ENCODE measurements at places on chromosomes 7 and 10. TPM values are rescaled to one million over a fixed set of nuclear protein-coding genes. Genes with fewer than 3 reads are reported as not detected.

DNA sequence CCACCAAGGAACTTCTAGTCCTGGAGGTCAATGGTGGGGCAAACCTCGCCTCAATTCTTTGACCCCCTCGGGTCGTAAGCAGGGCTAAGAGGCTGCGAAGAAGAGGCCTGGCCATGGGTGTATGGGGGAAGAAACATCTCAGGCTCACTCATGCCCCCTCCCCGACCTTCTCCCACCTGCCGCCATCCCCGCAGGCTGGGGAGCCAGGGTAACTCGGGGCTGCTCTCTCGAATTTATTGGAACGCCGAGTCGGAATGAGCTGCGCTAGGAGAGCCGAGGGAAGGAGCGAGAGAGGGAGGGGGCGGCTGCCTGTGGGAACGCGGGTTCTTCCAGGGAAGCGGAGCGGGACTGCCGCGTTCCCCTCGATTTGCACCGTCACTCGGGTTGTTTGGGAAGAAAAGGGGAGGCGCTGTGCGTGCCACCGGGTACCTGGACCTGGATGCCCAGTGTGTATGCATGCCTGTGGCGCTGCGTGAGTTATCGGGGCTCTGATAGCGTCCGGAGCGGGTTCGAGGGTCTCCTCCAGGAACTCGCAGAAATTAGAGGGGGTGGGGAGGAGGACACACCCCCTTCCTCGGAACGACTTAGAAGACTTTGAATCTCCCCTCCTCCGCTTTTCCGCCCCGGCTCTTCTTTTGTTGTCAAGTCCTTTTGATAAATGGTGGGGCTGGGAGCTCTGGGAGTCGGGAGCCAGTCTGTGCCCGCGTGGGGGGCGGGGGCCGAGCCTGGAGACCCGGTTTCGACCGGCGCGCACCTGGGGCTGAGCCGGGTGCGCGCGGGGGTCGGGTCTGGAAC, 1.8 kb upstream of the ZNF503 start:
- no peak for DNase-seq

GRCh38 chr7:128835790-128836641, 5.8 kb downstream of the FLNC start:
- DNase-seq, result no peak

- no peak for DNase-seq
These were observed 665.0 kb downstream of the PARD3 start for GRCh38 chr10:34150103-34150502.

- no peak for DNase-seq
These were observed 126.7 kb downstream of the DKK1 start for GRCh38 chr10:52440612-52441285.

DNA sequence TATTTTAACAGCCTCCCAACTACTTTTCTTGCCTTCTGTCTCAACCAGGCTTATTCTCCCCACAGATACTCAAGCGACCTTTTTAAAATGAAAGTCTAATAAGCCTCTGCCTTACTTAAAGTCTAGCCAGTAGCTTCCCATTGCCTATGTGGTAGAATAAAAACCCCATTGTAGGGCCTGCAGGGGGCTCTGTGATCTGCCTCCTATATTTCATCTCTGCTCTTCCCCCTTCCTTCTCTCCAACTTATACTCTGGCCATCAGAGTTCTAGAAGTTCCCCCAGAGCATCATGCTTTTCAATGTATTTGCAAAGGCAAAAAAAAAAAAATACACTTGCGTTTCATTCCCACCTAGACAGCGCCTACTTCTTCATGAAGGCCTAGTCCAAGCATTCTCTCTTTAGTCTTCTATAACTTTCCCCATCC, 167.7 kb upstream of the ADO start:
- DNase-seq, result no peak

DNA sequence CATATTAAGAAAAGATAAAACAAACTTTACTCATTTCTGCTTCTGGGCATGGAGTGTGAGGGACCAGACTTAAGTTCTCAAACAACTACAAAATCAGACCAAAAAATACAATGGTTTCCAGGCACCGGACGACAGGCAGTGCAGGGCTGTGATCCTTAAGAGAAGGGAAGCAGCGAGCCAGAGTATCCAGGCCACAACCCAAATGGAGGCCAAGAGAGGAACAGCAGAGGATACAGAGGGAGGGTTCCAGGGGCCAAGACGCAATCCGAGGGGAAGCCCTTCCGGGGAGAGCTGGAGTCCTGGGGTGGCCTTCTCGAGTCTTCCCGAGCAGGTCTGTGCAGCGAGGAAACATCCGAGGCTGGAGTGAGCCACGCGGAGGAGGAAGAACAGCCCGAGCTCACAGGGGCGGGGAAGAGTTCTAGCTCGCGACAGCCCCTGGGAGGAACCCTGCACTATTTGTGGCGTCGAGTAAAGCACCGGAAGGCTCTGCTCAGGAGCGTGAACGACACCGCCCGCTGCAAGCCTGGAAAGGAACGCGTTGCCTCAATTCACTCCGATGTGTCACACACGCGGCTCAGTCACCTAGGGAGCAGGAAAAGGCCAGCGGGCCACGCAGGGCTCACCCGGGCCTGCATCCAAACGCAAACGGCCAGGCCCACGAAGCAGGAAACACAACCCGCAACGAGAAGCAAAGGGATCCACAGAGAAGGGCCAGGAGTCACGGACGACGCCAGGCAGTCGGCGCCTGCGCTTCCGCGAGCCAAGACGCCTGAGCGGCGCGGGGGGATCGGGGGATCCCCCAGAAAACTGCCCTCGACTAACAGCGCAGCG, 933 bp upstream of the RNF32 start:
- DNase-seq, result no peak

DNA sequence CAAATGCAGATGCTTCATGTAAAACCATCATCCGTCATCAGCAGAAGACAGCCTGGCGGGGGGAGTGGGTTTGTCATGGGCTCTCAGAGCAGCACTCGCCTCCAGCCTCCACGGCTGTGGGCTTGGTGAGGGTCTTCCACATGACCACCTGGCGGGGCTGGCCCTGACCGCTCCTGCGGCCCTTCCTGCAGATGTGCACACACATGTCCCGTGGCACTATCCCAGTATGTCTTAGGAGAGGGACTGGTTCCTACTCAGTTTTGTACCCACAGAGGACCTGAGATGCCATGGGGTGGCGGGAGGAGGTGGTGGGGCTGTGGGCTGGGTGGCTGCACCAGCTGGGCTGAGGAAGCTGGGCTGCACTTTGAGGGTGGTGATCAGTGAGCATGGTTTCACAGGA, 4.7 kb downstream of the IDI2 start:
- DNase-seq, result no peak

GRCh38 chr10:98415731-98416119, 743 bp upstream of the PYROXD2 start:
- no peak for DNase-seq

DNA sequence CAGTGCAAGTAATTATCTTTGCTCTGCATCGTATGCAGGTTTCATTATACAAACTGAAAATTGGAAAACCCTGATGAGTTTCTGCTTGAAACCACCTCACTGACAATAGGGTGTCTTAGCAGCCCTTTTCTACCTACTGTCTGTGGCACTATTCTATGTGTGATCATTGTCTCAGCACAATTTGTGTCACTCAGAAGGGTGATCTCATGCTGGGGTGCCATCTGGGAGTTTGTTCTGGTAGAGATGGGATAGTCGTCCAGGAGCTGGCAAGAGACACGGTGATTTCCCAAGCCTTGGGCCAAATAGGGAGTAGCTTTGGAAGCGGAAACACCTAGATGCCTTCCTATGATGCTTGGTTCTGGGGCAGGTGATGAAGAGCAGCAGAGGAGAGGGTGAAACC, 186.3 kb downstream of the FRMD4A start:
- DNase-seq, result no peak

GRCh38 chr7:45054442-45054841, 34.3 kb downstream of the NACAD start:
- DNase-seq, result no peak

DNA sequence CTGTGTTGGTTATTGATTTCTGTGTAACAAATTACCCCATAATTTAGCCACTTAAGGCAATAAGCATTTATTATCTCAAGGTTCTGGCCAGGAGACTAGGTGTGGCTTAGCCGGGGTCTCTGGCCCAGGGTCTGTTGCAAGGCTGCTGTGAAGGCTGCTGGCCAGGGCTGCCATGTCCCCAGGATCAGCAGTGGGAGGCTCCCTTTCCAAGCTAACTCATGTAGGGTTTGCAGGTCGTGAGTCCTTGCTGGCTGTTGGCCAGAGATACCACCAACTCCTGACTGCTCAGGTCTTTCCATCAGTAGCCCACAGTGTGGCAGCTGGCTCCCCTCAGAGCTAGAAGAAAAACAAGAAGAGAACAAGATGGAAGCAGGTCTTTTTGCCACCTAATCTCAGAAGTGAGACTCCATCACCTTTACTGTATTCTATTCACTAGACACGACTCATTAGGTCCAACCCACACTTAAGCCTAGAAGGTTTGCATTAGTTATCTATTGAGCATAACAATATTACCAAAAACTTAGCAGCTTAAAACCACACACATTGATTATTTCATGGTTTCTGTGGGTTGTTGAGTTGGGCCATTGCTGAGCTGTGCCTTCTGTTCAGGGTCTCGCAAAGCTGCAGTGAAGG, 185.6 kb downstream of the PFKFB3 start:
- no peak for DNase-seq

DNA sequence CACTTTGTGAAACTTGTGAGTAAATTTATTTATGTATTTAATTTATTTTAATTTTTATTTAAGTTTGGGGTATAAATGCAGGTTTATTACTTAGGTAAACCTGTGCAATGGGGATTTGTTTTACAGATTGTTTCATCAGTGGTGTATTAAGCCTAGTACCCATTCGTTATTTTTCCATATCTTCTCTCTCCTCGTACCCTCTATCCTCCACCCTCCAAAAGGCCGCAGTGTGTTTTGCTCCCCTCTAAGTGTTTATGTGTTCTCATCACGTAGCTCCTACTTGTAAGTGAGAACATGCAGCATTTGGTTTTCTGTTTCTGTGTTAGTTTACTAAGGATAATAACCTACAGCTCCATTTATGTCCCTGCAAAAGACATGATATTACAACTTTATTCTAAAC, 145.4 kb upstream of the SMIM30 start:
- DNase-seq, result no peak

Gene TUBAL3
- polyA plus RNA-seq, result 0.19 TPM

Gene PRKG1
- polyA plus RNA-seq, result 15.4 TPM

Gene COL17A1
- polyA plus RNA-seq, result 0.29 TPM

Gene PALD1
- 9.7 TPM for polyA plus RNA-seq

Data from right renal cortex interstitium (tissue), 3 donors.